ENCODE measurements at places on chromosomes 3 and 15. TPM values are rescaled to one million over a fixed set of nuclear protein-coding genes. Genes with fewer than 3 reads are reported as not detected.

DNA sequence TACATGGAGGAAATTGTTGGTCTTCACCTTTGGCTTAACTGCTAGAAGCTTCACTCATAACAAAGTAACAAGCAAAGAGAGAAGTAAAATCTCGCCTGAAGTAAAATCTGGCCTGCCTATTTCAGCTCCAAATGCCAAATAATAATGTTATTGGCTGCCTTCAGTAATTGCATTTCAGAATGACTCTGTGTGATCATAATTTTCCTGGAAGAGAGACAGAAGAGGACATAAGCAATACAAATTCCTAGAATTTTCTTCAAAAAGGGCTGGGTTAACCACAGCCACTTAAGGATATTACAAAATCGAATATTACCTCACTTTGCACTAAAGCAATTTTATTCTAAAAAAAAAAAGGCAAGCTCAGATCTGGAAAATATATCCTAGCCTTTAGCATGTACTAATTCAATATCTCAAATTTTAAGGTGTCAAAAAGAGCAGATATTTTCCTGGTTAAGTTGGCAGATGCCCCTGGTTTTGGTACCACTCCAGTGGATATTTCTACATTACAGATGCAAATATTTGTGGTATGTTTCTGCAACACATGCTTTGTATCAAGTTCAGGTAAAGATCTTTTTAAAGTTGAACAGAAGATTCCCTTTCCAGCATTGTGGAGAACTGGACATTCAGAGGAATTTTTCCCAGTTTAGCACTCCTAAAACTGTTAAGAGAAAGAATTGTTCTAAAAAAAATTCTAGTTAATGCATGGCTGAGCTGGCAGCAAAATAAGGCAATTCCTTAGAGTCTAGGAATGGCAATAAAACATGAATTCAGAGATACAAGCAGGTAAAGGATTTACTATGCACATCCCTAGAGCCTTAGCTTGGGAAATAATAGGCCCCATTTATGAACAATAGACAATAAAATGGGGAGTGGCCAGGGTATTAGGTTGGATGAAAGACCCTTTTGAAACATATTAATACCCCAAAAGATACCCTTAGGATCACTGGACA lies 116.7 kb downstream of the STAC start:
- no peak for DNase-seq

DNA sequence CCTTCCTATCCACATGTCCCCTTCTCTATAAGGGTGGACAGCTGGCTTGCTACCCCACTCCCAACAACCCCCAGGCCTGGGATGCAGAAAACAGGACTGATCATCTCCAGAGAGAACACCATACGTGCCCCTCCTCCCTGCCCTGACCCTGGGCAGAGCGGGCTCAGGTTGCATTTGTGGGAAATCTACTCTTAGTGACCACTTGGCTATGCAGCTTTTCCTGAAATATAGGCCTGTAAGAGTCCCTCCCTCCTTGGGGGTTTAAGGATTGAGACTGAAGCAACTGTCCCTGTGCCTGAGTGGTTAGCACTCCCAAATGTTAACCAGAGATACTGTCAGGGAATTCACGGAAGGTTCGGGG lies 11.7 kb downstream of the SH2D7 start:
- DNase-seq: no peak

The MKRN2OS gene
- not detected for total RNA-seq

DNA sequence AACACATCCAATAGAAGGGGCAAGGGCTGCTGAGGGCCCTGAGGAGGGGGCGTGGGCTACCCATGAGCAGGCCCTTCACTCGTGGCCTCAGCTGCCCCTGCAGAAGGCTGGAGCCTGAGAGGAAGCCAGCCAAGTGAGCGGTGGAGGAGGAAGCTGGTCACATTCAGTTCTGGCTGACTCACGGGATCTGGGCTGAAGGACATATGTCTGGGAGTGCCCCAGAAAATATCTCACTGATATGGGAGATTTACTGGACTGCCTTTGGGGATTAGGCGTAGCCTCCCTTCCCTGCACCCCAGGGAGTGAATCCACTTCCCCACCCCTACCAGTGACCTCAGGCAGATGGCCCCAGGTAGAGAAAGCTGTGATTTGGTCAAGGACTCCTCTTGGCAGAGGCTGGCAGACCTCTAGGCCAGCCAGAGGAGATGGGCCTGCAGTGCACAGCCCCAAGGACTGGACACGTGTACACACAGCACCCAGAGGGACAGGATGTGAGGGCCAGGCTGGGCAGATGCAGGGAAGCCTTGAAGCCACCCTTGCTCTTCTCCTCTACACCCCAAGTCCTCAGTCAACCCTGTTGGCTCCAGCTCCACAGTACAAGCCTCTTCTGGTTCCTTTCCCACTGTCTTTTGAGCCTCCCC lies 14.2 kb upstream of the ANKDD1A start:
- DNase-seq: peak; percentile 38

GRCh38 chr3:81823882-81824395 lies 62.5 kb upstream of the GBE1 start:
- DNase-seq: no peak

DNA sequence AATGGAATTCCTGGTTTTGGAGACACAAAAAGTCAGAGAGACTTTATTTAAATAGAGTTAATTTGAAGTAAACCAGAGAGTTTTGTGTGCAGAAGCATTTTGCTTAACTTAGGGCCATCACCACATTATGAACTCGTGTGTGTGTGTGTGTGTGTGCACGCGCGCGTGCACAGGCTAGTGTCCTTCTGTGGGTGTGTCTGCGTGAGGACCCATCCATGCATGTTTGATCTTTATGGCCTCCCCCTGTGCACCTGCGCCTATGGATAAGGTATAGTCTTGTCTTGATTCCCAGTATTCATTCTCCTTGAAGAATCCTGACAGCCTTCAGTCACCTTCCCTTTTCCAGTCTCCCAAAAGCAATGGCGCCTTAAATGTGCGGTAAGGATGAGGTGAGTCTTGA lies 26.0 kb downstream of the MUC20 start:
- no peak for DNase-seq

The LNP1 gene
- 3.1 TPM for total RNA-seq

GRCh38 chr3:192091831-192092230 lies 630.9 kb downstream of the PYDC2 start:
- no peak for DNase-seq

GRCh38 chr3:189108735-189109134 lies 63.0 kb upstream of the TPRG1 start:
- DNase-seq: no peak

GRCh38 chr3:52082951-52083350 lies 26.6 kb upstream of the DUSP7 start:
- DNase-seq: no peak

The DNAH12 gene
- total RNA-seq: not detected

DNA sequence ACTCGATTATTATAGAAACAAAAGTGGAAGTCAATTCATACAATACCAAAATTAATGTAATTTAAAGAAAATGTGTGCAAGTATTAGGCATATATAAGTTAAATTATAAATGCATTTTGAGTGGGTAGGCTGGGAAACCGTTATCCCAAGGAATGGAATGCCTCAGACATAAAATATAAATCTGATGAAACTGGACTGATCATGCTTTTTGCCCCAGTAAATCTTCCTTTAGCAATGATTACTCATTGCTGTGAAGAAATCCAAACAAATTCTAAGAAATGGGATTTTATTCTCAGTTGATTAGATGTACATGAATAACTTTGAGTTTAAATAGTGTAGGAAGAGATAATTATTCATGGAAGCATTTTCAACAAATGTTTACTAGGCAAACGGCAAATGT lies 185.5 kb upstream of the KCNMB2 start:
- DNase-seq: no peak

The TM4SF4 gene
- total RNA-seq: not detected

DNA sequence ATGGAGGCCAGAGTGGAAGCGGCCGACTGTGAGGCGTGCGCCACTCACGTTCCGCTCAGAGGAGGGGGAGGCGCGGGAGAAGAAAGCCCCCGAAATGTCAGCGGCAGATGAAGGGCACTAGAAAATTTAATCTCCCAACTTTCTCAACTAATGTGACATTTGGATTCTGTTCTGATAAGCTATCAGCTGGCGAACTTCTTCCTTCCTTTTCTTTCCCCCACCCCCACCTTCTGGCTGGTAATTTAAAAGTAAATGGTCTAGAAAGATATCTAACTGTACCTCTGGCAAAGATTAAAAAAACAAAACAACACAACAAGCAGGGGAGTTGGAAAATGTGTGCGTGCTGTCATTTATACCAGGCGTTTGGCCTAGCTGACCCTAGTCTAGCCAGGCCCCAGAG lies 26.4 kb upstream of the TMEM115 start:
- no peak for DNase-seq

The OSBPL10 gene
- total RNA-seq: 3.0 TPM

GRCh38 chr15:53586799-53587198 lies 172.7 kb downstream of the WDR72 start:
- peak; percentile 26 for DNase-seq

DNA sequence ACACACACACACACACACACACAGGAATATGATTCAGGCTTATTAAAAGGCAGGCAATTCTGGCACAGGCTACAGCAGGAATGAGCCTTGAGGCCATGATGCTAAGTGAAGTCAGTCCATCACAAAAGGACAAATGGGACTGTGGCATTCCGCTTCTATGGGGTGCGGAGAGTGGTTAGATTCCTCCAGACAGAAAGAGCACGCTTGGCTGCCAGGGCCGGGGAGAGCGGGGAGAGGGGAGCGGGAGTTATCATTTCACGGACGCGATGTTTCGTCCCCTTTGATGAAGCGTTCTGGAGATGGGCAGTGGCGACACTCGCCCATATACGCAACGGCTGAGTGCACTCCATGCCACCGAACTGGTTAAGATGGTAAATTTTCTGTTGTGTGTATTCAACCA lies 58.5 kb upstream of the FAM174B start:
- no peak for DNase-seq

Data from NCI-H460 (cell line).